RKO (cell line): ENCODE measurements at places on chromosomes 1 and 21.

- no peak for DNase-seq
These were observed 28.9 kb downstream of the OBSCN start for GRCh38 chr1:228236744-228237143.

DNA sequence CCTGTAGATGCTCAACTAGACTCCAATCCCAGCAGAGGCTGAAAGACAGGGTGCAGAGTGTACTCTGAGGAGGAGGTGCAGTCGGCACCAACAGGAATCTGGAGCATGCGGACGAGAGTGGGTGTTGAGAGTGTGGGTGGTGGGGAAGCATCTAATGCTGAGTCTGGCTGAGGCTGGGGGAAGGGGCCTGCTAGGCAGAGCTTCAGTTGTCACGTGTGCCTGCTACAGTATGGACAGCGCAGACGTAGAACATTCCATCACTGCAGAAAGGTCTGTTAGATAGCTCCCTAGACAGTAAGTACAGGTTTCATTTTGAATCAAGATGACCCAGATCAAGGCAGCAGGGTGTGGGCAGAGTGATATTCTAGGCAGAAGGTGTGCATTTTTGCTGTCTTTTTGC lies 23.1 kb downstream of the SNAP47 start:
- no peak for DNase-seq

GRCh38 chr1:225349826-225350225 lies 78.0 kb downstream of the LBR start:
- no peak for DNase-seq

- no peak for DNase-seq
These were observed 36.3 kb upstream of the SUCO start for GRCh38 chr1:172496678-172497077.

GRCh38 chr1:107776900-107777663 lies 187.9 kb downstream of the VAV3 start:
- DNase-seq: no peak

- peak; percentile 86 for DNase-seq
These were observed 1.2 kb downstream of the MAPKAPK2 start for GRCh38 chr1:206685769-206686477.

DNA sequence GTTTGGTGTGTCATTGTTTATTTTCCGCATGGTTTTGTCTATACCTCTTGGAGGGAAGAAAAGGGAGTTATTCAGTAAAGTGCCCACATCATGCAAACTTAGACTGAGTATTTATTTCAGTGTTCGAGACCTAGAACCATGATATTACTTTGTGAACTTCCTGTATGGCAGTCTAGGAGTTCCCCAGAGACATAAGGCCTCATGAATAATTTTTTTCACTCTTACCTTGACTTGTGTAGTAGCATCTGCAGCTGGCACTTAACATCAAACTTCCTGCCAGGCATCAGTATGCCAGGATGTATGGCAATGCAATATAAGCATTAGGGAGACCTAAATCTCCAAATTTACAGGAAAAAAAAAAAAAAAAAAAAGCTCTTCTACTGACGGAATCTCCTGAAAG lies 287.7 kb downstream of the NEGR1 start:
- DNase-seq: no peak

GRCh38 chr1:179883040-179883744 lies 1.1 kb downstream of the TOR1AIP1 start:
- no peak for DNase-seq

GRCh38 chr1:161382214-161383019 lies 14.7 kb upstream of the CFAP126 start:
- peak; percentile 83 for DNase-seq

GRCh38 chr1:205286335-205286950 lies 35.1 kb downstream of the NUAK2 start:
- no peak for DNase-seq

GRCh38 chr1:154698320-154699096 lies 90.5 kb upstream of the ADAR start:
- no peak for DNase-seq

DNA sequence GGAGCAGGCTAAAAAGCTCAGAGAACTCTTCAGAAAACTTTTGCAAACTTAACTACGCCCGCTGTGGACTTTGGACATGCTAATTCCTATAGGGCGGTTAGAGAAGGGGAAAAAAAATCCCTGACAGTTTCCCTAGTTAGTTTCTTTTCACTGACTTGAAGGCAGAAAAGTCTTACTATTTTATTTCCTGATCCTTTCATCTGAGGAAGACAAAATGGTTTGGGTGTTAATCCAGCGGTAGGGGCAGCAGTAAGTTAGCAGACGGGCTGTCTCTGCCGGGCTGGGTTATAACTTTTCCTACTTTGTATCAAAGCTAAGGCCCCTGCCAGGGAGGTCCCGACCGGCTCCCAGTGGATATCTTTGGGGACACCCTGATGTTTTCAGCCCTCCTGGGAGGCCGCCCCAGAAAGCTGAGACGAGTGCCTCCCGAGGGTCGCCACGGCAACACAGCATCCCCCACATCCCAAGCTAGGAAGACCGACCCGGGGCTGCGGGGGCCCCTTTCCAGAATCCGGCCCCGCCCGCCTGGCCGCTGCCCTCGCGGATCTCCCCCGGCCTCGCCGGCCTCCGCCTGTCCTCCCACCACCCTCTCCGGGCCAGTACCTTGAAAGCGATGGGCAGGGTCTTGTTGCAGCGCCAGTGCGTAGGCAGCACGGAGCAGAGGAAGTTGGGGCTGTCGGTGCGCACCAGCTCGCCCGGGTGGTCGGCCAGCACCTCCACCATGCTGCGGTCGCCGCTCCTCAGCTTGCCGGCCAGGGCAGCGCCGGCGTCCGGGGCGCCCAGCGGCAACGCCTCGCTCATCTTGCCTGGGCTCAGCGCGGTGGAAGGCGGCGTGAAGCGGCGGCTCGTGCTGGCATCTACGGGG lies 162.6 kb downstream of the RUNX1 start:
- peak; percentile 46 for DNase-seq
